GM12865 (cell line): ENCODE measurements at places on chromosomes 3 and 15.

DNA sequence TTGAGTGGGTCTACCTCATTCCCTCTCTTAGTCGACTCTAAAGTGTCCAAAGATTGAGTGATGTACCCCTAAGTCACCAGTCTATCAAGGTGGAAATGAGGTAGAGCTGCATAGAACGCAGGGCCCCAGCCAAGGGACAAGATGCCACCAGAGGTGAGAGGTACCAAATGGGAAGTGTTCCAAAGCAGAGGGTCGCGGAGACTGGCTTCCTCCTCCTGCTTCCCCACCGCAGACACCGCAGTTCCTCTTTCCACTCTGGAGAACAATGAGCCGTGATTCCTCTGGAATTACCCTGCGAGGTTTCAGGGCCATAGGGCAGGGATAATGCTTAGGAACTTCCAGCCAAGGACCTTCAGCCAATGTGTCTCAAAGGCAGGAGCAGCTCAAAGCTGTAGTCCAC, 55.8 kb downstream of the DAPK2 start:
- DNase-seq, result no peak

DNA sequence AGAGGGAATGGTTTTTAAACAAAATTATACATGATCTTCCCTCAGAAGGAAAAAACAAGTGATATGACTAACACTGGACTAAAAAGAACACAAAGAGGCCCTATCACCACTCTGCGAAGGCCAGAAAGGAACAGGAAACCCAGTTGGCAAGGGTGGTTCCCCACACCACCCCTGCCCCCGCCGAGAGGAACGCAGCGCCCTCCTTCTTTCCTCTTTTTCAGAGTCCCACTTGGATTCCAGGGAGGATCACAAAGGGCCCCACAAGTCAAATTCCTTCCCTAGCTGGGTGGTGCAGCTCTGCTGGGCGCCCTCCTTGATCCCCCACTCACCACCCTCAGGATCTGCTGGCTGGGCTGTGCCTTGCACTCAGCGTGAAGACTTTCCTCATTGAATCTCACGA, 29.8 kb downstream of the PLA1A start:
- DNase-seq, result peak; percentile 66

- no peak for DNase-seq
Observed at GRCh38 chr3:42149975-42150374, 58.8 kb downstream of the TRAK1 start.

DNA sequence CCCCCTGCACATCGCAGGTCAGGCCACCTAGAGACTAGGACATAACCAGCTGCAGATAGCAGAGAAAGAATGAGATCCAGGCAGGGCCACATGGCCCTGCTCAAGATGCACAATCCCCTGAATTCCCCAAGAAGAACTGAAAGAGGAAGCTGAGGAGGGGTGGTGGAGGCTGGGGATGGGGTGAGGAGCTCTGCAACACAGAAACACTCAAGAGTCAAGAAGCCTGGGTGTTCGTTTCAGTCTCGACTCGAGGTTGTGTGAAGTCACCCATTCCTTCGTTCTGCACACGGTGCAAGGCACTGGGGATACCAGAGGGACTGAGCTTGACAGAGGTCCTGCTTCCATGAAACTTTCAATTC, 62.0 kb downstream of the TLE3 start:
- peak; percentile 90 for DNase-seq

- DNase-seq, result peak; percentile 83
Observed at GRCh38 chr3:46095307-46095706, 68.0 kb upstream of the XCR1 start.

GRCh38 chr3:128352326-128352725, 114.4 kb downstream of the DNAJB8 start:
- DNase-seq, result no peak

GRCh38 chr3:78666470-78666800, 1101.4 kb downstream of the ROBO1 start:
- no peak for DNase-seq

DNA sequence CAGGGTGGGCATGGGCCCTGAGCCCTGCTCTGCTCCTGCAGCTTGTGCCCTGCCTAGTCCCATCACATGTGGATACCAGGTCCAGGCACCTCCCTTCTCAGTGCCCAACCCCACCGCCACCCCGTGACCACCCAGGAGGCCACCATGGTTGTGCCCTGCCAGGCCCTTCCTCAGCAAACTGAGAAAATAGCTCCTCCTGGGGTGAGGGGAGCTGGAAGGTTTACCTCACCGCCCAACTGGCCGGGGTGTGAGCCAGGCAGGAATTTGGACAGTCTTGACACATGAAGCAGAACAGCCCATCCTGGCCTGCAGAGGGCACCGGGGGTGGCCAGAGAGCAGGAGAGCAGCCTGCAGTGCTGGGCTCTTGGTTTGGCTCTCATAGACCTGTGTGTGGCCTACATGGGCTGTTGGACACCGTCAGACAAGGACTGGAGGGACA, 11.4 kb upstream of the C3orf22 start:
- no peak for DNase-seq

DNA sequence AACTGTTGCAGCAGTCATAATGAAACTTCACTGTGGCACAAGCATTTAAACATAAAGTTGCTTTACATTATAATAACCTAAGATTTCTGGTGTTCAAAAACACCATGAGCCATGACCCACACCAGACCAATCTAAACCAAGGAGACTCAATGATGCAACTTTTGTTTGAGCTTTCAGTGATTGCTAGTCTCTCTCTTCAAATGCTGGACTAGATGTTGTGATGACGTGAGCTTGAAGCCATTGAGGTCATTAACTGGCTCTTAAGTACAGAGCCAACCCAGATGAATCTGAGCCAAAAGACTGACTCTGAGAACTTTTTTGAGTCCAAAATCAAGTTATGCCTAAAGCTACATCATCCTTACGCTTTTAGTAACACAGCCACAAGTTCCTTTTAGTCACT, 36.5 kb downstream of the ATR start:
- no peak for DNase-seq

GRCh38 chr3:122678506-122678905, 2.1 kb upstream of the PARP14 start:
- DNase-seq, result no peak

DNA sequence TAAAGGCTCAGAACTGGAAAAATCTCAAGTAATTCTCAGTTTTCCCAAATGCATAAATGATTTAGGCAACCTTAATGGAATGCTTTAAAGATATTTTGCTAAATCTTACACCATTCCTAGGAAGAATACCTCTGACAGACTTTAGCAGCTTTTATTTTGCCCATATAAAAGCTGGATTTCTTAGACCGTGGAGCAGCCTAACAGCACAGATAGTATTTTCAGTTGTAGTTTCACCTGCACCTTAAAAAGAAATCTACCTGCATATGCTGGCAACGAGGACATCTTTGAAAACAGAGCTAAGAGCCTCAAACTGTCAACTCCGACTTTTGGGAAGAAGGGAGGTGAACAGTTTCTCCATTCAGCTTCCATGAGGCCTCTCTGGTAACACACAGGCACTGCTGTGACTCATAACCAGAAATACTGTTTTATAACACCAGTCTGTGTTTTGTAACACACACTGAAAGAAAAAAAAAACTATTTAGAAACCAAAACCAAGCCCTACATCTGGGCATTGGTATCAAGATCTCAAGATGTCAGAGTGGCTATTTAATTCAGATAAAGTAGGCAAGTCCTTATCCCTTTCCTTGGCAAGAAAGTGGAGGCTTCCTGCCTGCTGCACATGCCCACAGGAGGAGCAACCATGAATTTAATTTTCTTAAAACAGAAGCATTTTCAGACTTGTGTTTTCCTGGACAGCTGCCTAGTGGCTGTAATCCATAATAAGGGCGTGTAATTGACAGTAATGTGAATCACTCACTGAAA, 181.5 kb upstream of the ICE2 start:
- DNase-seq, result peak; percentile 66

DNA sequence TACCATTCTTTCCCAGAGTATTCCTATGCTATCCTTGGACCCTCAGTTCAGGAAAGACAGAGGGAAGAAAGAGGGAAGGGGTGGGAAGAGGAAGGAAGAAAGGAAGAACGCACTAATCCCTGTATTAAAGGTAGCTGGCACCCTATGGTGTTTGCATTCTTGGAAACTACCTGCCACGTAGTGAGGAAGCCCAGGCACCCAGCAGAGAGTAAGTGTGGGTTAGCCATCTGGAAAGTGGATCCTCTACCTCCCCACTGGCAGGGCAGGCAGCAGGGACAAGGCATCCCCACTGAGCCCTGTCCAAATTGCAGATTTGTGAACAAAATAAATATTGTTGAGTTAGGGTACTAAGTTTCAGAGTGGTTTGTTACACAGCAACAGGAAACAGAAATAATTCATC, 8.8 kb downstream of the RBP1 start:
- no peak for DNase-seq

DNA sequence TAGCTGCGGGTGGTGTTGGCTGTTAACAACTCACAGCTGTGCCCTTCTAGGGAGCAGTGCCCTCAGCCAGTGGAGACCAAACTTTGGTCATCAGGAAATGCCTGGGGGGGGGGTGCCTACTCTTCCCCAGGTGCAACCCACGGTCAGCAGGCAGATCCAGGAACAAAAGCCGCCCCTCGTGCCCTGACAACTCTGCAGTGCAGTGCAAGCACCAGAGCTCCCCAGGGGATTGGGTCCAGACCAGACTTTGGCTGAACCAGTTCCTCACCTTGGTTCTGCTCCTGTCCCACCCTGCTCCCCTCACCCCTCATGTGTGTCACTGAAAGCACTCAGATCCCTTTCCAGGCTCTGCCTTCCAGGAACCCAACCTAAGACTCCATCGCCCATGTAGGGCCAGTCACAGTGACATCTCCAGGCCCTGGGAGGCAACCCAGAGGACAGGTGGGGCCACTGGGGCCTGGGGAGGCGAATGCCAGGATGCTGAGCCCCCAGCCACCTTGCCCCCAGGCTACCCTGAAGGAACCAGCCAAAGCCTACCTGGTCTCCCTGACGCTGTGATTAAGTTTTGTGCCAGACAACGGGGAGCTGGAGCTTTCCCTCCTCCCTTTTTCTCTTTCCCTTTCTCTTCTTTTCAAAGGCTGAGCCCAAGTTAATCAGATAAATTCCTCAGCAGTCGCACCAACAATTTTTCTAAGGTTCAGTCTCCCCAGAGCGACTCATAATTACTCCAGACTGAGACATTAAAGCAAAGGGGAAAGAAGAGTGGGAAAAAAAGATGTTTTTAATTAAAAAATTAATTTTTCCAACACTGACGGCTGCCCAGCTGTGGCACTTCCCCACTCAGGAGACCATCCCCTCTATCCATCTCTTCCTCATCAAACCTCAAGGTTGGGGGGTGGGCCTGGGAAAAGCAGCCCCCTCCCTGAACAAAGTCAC, 207.5 kb upstream of the LINGO1 start:
- DNase-seq, result no peak
